MV-4-11 (cell line): ENCODE measurements at places on chromosomes 1 and 21.
A peak's percentile ranks its signal among the peaks of the same experiment; 100 is the strongest.

DNA sequence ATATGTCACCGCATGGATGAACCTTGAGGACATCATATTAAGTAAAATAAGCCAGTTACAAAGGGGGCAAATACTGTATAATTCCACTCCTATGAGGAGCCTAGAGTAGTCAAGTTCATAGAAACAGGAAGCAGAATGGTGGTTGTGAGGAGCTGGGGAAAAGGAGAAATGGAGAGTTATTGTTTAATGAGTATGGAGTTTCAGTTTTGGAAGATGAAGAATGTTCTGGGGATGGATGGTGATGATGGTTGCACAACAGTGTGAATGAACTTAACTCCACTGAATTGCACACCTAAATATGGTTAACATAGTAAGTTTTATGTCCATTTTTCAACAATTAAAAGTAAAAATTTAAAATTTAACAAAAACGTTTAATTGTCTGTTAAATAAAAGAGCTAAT, 220.9 kb upstream of the JUN start:
- peak; percentile 91 for DNase-seq

DNA sequence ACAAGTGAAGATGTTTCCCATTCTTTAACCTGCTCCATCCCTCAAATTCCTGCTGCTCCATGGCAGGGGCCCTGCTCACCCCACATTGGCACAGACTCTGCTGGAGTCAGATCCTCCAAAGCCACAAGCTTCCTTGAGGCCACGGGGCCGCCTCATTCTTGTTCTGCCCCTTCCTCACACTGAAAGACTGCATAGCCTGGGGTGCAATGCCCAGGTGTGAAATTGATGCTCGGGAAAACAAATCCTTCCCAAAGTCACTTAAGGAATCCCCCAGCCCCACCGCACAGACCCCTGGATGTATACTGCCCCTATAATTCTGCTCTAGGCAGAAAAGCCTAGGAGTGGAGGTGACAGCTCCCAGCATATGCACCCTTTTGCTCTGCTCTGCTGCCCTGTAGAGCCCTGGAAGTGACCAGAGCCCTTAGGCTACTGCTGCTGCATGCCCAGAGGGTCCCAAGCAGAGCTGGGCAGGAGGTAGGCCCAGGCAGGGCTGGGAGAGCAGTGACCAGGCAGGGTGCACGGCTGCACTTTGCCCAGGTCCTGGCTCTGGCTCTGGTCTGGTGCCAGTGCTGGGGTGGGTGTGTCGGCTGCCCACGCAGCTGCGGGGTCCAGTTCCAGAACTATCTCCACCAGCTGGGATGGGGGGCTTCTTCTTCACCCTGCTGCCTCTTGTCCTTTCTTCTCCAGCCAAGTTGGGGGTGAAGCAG, 1.6 kb downstream of the HES2 start:
- DNase-seq: no peak

GRCh38 chr21:31262728-31263127, 81.3 kb downstream of the TIAM1 start:
- DNase-seq: no peak

GRCh38 chr1:150559656-150560010, 10.4 kb downstream of the ADAMTSL4 start:
- DNase-seq: no peak

DNA sequence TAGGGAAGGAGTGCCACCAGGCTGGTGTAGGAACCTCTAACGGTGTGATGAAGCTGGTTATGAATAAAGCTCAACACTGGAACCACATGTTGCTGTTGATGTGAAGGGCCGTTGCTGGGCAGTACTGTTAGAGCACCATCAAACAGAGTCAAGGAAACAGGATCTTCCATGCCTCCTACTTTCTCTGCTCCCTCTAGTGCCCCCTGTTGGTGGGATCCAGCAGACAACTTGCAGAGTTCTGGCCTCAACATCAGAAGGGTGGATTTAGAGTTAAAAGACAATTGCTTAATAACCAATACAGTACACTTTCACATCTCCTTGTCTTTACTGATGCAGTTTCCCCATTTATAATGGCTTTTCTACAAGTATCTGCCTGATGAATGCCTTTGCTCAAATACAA, 336.4 kb downstream of the NTNG1 start:
- DNase-seq: peak; percentile 52

DNA sequence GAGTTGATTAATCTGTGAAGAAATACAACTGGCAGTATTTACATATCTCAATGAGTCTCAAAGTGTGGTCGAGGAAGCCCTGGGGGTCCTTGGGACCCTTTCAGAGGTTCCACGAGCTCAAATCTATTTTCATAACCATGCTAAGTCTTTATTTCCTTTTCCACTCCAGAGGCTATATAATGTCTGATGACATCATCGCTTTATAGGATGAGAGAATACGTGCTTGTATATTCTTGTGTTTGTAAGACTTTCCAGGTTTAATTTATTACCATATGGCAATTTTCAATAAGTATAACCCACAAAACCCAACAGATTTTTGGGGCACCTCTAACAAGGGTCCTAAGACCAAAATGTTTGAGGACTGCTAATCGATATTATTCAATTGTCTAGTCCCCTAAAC, 1.4 kb upstream of the SLC19A2 start:
- DNase-seq: no peak
